ENCODE measurements at places on chromosomes 5 and 9.

- no peak overlapping the region for H3K4me3 ChIP-seq
- H3K36me3 ChIP-seq, result no peaks in the 10 kb centered on the region
- H3K27me3 ChIP-seq, result peaks cover 49% of the 10 kb centered on the region
- no peak overlapping the region for H3K27ac ChIP-seq
Measured at GRCh38 chr5:96427824-96428223, 5.2 kb downstream of the PCSK1 start.

GRCh38 chr9:34271265-34272006, 57.6 kb downstream of the KIF24 start:
- H3K4me3 ChIP-seq, result no peak overlapping the region
- H3K27me3 ChIP-seq, result no peaks in the 10 kb centered on the region
- no peaks in the 10 kb centered on the region for H3K4me1 ChIP-seq
- no peak overlapping the region for H3K27ac ChIP-seq
- H3K36me3 ChIP-seq, result no peaks in the 10 kb centered on the region

GRCh38 chr5:160129841-160130240, 10.6 kb upstream of the PWWP2A start:
- no peak for DNase-seq
- H3K27ac ChIP-seq, result no peak overlapping the region
- H3K36me3 ChIP-seq, result no peaks in the 10 kb centered on the region

- no peaks in the 10 kb centered on the region for H3K36me3 ChIP-seq
- H3K4me3 ChIP-seq, result no peak overlapping the region
- no peaks in the 10 kb centered on the region for H3K4me1 ChIP-seq
- no peaks in the 10 kb centered on the region for H3K27me3 ChIP-seq
- no peak overlapping the region for H3K27ac ChIP-seq
- no peak for DNase-seq
Measured at GRCh38 chr9:79641070-79641469, 69.3 kb downstream of the TLE4 start.

- no peaks in the 10 kb centered on the region for H3K36me3 ChIP-seq
- H3K27me3 ChIP-seq, result no peaks in the 10 kb centered on the region
- no peak overlapping the region for H3K4me3 ChIP-seq
- H3K27ac ChIP-seq, result no peak overlapping the region
- H3K4me1 ChIP-seq, result peaks cover 21% of the 10 kb centered on the region
- DNase-seq, result no peak
Measured at GRCh38 chr5:142405814-142406395, 81.1 kb upstream of the SPRY4 start.

- no peak within 1 kb of the TSS for H3K27ac ChIP-seq
- no peak for DNase-seq
- no peaks in the 10 kb centered on the region for H3K36me3 ChIP-seq
- H3K27me3 ChIP-seq, result no peaks in the 10 kb centered on the region
- H3K4me3 ChIP-seq, result no peak within 1 kb of the TSS
- peaks cover 5% of the 10 kb centered on the region for H3K4me1 ChIP-seq
Measured at GRCh38 chr5:177357459-177358351, at the start of gene RGS14. Gene RGS14, plus strand, starts transcription at chr5:177357924. Its CDS starts 101 bp downstream, at chr5:177358025.
